ENCODE measurements at places on chromosomes 2 and 18.
A peak's percentile ranks its signal among the peaks of the same experiment; 100 is the strongest.

- no peak for DNase-seq
These were observed 359.1 kb upstream of the SPRED2 start for GRCh38 chr2:65791404-65791975.

DNA sequence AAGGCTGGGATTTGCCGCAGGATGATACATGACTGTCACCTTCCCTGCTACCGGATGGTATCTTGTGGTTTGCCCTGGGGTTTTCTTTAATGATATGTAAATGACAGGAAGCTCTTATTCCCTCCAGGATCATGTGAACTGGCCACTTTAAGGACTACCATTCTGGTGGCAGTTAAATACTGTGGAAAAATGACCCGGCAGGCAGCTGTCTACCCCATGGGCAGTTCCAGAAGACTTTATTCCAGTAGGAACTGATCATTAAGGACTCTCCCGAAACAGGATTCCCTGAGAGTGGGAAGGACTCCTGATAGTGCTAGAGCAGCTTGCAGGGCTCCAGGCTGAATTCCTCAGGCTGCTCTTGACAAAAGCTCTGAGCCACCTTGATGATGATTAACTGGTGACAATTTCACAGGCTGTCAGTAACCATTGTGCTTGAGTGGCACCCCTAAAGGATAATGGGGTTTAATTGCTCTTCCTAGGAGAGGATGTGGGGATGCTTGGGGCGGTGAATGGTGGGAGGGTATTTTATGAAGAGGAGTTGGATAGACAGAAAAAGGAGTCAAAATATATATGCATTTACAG lies 212.0 kb downstream of the CPS1 start:
- DNase-seq = no peak

- DNase-seq = no peak
These were observed 178.8 kb downstream of the ICOS start for GRCh38 chr2:204115137-204116056.

GRCh38 chr2:218865999-218866398 lies 6.4 kb downstream of the WNT6 start:
- no peak for DNase-seq

GRCh38 chr2:180374502-180375281 lies 367.6 kb upstream of the CWC22 start:
- no peak for DNase-seq

- DNase-seq = no peak
These were observed 447.0 kb upstream of the TCF4 start for GRCh38 chr18:56034949-56035348.

DNA sequence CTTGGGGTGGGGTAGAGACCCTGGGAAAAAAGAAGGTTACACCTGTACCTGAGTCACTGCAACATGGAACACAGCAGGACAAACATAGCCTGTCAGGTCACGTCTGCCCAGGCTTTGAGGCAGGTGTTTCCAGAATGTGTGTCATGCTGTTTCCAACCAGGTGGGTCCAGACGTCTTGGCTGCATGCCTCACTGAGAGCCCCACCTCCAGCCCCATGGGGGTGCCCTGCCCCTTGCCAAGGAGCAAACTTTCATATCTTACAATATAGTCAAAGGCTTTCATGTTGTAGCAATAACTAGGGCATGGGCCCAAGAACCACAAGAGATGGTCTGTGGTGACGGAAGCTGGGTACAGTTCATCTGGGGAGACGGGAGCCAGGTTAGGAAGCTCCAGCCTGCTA lies 499.7 kb downstream of the BCL11A start:
- DNase-seq = no peak

DNA sequence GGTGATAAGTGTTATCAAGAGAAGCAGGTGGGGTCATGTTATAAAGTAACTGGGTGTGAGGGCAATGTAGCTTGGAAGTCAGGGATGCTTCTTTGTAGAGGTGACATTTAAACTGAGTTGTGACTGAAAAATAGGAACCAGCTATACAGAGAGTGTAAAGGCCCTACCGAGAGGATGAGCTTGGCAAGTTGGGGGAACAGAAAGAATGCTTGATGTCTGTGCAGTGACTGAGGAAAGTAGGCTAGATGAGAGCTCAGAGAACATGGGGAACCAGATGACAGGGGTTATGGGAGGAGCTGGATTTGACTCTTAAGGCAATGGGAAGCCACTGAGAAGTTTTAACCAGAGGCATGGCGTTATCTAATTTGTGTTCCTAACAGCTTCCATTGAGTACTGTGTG lies 115.3 kb downstream of the DOCK10 start:
- no peak for DNase-seq

DNA sequence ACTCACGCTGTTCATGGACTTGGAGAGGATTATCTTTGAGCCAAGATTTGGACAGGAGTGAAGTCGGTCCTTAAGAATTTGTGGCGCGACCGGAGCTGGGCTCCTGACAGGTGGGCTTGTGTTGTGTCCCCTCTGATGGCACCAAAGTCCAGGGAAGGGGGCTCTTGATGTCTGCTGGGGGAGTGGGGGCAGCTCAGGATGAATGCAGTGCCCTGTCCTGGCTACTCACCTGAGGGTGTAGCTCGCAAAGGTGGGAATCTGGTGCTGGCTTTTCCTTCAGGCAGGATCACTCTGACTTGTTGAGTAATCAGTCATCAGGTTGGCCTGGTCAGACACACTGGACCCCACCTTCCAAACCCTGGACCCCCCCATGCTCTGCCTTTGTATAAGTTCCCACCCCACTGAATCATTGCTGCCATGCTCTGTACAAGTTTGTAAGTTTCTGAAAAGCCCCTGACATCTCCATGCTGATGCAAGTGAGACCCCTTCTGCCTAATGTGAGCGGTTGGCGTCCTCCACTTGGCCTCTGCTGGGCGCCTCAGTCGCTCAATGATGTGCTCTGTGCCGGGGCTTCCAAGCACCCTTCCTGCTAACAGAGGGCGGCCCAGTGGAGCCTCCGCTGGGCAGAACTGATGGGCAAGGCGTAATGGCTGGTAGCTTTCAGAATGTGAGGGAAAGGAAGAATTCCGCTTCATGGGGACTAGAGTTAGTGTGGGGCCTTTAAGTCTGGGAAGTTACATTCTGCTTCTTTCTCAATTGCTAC lies 196.1 kb downstream of the MGAT5 start:
- no peak for DNase-seq

GRCh38 chr2:107817378-107817777 lies 9.3 kb upstream of the RGPD4 start:
- no peak for DNase-seq

DNA sequence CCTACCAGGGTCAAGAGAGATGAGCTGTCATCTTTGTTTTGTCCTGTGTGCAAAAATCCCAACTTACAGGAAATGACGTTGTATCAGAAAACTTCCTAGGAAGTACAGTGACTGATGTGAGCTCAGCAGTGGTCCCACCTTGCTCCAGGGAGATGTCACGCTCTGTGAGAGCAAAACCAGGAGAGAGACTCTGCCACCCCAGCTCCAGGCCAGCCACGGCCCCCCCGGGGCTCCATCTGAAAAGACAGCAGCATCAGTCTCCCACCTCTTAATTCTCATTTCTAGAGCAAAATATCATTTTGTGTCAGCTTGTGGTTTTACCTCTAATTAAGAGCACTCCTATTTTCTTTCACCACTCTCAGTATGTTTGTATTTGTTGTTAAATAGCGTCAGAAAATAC lies 57.5 kb downstream of the MYL12B start:
- DNase-seq = no peak

GRCh38 chr2:213151437-213152064 lies at the start of gene IKZF2:
Gene IKZF2 (minus strand): TSS chr2:213151612. CDS start chr2:213148629, 2,983 bp downstream.
- peak; percentile 72 for DNase-seq

GRCh38 chr2:132515010-132515409 lies 98.4 kb downstream of the GPR39 start:
- no peak for DNase-seq

GRCh38 chr2:136985044-136985443 lies 219.7 kb downstream of the THSD7B start:
- no peak for DNase-seq

DNA sequence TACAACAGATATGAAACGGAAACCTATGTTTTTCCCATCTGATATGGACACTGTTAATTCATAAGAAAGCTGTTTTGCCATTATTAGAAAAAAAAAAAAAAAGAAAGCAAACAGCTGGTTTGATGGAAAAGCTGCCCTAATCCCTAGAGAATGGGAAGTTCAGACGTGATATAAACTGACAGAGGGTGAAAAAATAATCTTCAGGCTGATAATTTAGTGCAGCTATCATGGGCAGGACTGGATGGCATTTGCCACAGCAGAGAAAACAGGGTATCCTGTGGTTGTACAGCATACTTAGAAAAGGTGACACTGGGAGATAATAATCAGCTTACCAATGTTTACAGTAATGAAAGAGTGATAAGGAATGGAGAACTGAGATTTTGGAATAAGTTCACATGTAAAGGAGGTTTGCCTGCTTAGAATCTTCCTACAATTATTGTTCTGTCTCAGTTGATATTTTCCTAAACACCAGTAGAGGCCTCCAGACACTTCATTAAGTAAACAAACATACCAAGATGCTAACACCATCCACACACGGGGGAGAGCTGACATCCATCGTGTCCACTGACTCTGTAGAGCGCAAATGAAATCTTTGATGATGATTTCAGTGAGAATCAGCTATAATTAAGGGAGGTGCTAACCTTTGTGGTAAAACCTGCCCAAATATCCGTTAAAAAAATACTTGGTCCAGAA lies 211.6 kb upstream of the MMADHC start:
- DNase-seq = peak; percentile 10
